ENCODE measurements at places on chromosomes 5 and 9.

- DNase-seq: no peak
These were observed 187.0 kb upstream of the TRPM3 start for GRCh38 chr9:71308454-71308853.

DNA sequence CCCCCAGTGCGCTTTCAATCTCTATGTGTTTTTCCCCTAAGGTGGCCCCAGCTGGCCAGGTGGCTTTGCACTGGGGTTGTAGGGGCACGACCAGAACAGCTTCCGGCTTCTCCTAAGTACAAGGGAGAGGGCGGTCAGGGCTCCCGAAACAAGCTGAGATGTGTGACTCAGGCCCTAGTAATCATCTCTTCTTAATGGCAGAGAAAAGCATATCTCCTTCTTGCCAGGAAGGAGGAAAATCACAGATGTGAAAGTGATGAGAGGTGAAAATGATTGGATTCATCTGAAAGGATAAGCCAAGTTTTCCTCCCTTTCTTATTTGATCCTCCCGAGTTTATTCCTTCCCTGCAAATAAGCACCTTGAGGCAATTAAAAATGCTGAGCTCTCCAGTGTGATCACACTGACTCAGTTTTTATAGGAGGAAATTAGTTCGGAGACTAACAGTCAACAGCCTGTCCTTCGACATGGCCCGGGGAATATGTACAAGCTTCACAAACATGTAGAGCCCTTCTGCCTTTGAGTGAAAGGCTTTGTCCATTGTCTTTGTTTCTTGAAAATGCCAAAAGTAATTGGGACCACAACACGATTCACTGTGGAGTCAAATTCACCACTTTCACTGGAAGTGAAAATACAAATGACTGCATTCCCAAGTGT is 514.8 kb downstream of the PSAT1 start:
- no peak for DNase-seq

- DNase-seq: no peak
These were observed 110.5 kb upstream of the RAI14 start for GRCh38 chr5:34545626-34546025.

GRCh38 chr9:89843591-89843990 is 238.8 kb downstream of the GADD45G start:
- DNase-seq: no peak

DNA sequence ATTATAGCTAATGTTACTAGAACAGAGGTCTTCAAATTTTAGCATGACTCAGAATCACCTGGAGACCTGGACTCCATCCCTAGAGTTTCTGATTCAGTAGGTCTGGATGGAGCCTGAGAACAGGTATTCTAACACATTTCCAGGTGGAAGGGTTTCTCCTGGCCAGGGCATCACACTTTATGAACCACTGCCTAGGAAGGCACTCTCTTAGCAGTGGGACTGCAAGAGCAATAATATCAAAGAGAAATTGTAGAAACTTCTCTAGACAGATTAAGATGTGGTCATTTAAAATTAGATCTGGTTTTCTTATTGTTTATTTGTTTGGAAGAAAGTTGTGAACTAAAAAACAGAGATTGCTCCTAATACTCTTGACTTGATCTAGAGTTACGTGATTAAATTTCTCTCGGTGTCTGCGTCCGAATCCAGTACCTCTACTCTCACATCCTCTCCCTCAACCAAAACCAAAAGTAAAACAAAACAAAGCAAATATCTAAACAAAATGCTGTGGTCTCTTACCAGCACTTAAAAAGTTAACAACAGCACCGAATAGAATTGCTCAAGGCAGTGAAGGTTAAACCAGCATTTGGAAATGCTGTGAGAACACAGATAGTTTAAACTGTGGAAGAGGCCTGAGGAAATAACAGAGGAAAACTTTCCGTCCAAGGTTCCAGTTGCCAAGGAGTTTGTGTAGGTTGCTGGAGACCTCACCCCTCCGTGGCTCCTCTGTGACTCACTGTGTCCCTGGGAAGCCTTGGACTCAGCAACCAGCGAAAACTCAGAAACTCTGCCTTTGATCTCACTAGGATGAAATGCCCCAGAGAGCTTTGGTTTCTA is 193.4 kb downstream of the ARRDC3 start:
- peak; percentile 87 for DNase-seq

DNA sequence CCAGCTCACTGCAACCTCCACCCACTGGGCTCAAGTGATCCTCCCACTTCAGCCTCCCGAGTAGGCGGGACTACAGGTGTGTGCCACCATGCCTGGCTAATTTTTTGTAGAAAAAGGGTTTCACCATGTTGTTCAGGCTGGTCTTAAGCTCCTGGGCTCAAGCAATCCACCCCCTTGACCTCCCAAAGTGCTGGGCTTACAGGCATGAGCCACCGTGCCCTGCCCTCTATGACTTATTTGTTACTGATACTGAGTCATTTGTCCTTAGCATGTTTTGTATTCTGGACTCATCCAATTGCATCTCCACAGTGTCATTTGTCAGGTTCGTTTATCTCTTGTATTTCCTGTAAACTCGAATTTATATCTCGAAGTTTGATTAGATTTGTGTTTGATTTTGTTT is 2.7 kb upstream of the ITK start:
- DNase-seq: no peak

DNA sequence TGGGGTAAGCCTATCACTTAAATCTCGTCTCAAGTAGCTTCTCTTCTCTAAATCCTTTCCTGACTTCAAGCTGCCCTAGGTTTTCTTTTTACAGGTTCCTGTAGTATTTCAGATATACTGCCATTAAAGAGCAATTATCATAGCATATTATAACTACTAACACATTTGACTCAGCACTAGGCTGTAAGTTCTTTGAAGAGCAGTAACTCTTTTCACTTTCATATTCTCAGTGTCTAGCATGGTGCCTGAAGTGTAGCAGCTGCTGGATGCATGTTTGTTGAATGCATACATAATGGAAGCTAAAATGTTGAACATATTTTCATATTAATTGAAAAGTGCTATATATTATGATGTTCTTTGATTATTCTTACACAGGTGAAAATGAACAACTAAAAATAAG is 22.5 kb downstream of the CCDC152 start:
- DNase-seq: no peak

GRCh38 chr9:23587433-23587832 is 238.6 kb downstream of the ELAVL2 start:
- no peak for DNase-seq

DNA sequence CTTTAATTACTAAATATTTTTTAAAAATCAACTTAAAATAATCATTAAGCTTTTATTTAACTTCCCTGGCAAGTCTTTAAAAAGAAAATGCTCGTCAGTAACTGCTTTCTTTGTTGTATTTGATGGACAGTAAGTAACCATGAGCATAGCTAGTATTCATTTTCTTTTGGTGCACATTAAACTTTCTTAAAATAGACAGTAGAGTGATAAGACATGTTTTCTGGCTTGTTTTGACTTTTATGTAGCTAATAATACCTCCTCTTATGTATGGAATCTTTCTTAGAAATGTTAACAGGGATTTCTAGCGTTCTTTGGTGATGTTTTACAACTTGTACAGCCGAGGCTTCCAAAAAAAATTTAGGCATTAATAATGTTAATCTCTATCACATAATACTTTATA is 22.6 kb downstream of the FBXO38 start:
- no peak for DNase-seq

GRCh38 chr9:127611603-127611898 is 526 bp upstream of the STXBP1 start:
- DNase-seq: no peak

DNA sequence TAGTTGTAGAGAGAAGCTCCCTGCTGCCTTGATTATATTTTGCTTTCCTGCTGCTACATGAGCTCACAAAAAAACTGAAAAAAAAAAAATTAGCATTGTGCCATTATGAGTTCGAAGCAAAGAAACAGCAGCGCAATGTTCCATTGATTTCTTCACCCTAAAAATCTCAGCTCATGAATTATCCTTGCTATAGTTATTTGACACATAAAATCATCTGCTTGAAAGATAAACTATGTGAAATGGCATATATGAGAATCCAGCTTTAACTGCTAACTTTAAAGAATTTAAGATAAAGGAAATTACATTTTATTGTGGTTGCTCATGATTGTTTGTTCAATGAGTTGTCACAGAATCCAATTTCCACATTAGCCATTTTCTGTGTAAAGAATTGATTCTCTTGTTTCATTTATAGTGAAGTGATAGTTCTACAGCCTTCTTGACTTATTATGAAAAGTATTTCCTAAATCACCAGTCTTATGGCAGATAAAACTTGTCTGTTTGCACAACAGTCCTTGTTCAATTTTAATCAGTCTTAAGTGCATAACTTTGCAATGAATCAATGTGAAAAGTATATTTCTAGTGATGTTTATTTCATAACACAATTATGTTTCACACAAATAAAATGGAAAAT is 1275.0 kb upstream of the CDH9 start:
- peak; percentile 7 for DNase-seq

- DNase-seq: no peak
These were observed 199.3 kb upstream of the CD180 start for GRCh38 chr5:67395790-67396418.

DNA sequence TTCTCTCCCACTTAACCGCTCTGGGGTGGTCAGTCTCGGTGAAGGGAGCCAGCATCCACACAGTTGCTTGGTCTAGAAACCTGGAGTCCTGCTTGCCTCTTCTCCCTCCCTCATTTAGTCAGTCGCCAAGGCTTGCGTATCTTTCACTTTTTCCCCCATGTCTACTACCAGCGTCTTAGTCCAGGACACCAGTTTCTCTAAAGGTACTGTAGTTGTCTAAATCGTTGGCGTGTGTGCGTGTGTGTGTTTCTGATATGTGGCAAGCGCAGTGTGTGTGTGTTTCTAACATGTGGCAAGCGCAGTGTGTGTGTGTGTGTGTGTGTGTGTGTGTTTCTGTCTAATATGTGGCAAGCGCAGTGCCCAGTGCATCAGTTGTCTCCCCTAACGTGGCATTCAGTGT is 641 bp downstream of the ATP6V1G1 start:
- DNase-seq: peak; percentile 43

GRCh38 chr5:128358826-128359225 is 179.2 kb downstream of the FBN2 start:
- no peak for DNase-seq

DNA sequence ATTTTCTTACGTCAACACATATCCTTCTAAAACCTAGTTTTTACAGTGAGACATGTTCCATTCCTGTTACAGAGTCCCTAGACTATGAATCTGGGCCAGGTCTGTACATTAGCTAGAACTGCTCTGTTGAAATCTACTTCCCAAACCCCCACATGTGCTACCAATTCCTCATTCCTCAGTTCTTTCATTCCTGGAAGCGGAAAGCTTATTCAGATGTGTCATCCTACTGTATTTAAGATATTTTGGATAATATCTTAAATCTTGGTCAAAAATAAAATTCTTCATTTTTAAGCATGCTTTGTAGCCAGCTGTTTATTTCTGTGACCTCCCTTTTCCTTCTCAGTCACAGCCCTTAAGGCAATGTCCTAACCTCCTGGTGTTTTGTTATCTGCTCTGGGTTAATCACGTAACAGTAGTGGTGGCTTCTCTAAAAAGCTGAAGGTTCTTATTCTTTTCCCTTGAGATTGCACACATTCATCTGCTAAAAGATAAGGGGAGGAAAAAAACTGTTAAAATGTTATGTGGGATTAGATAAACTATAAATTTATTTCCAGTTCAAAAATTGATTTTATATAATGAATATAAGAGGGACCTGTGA is 35.6 kb downstream of the GLRX start:
- no peak for DNase-seq

DNA sequence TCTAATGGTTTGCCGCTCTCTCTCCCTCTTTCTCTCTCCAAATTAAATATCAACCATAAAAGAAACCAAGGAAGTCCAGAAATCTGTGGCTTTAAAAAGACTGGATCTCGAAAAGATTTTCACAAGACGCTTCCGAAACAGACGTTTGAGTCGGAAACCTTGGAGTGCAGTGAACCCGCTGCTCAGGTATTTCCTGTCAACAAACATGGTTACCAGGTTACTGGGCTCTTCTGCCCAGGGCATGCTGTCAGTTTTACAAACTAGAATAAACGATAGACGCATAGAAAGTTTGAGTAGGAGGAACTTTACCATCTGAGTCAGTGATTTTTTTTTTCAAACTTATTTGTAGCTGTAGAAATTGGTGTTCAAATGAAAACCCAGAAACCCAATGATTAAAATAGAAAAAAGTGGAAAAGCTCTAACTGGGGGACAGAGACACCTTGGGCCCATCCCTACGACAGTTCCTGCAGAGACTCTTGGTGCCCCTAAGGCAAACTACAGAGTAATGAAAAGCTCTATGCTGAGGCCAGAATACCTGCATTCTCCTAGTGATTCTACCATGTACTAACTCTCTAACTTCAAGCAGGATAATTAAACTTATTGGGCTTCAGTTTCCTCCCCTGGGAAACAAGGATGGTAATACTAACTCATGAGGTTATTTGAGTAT is 90.0 kb downstream of the DOCK8 start:
- DNase-seq: no peak

DNA sequence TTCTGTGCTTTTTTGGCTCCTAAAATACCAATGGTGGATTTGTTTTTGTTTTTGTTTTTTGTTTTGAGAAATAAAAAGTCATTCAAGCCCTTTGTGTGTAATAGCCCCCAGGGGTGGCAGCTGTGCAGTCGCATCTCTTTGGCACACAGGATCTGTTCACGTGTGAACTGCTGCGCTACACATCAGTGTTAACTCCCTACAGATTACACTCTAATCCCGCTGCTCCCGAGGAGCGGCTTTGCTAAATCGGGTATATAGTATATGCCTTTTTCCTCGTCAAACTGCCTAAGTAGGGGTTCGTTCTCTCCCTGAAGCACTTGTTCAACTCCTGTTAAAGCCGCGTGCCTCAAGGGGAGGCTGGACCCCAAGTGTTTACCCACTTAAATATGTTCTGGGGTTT is 22.3 kb downstream of the ZBTB34 start:
- no peak for DNase-seq

DNA sequence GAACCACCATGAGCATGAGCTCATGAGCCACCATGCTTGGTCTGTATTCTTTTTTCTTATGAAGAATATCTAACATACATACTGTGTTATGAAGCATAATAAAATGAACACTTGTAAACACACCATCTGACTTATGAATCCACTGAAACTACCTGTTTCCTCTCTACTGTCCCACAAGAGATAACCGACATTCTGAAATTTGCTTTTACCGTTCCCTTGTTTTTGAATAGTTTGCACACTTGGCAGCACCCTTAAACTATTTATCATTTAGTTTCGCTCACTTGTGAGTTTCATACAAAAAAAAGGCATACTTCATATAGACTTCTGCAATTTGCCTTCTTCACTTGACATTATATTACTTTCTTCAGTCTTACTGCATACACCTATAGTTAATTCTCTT is 8.9 kb downstream of the LARS1 start:
- no peak for DNase-seq

Data from endothelial cell of umbilical vein (primary cell).